ENCODE measurements at places on chromosomes 12 and 14. TPM values are rescaled to one million over a fixed set of nuclear protein-coding genes. Genes with fewer than 3 reads are reported as not detected.
A peak's percentile ranks its signal among the peaks of the same experiment; 100 is the strongest.

- H3K27me3 ChIP-seq: no peaks in the 10 kb centered on the region
- DNase-seq: no peak
- H3K36me3 ChIP-seq: peaks cover 43% of the 10 kb centered on the region
Measured at GRCh38 chr12:10590966-10591365, 22.4 kb downstream of the MAGOHB start.

DNA sequence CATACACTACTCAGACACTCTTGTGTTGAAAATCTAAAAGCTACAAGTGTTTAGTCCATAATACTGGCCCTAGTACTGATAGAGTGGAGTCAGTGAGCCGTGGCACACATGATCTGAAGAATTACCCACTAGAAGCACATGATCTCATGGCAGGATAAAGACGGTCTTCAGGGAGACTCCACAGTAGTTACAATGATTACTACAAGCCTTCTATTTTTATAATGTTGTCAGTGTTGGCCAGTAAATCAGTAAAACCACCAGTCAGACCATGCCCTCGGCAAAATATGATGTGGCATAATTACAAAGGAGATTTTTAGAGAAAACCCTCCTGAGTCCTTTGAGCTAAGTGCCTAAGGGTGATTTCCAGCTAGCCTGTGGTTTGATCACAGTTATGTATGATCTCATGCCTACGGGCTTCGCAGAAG, 114.9 kb downstream of the PDZRN4 start:
- H3K4me3 ChIP-seq: no peak overlapping the region
- H3K27me3 ChIP-seq: no peaks in the 10 kb centered on the region
- H3K27ac ChIP-seq: no peak overlapping the region
- DNase-seq: no peak
- H3K4me1 ChIP-seq: no peaks in the 10 kb centered on the region
- no peaks in the 10 kb centered on the region for H3K36me3 ChIP-seq

DNA sequence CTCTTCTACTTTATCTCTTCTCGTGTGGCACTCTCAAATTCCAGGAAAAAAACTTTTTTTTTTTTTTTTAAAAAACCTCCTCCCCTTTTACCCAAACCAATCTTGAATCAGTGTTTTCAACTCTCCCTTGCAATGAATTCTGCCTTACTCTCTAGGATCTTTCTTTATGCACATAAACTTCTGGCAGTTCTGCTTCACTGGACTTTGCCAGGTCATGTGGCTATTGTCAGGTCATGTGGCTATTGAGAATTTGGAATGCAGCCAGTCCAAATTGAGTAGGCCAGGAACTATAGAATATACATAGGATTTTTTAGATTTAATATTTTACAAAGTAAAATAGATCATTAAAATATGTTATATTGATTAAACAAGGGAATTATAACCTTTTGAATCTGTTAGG, 218.2 kb downstream of the TMTC3 start:
- no peak for DNase-seq
- no peak overlapping the region for H3K27ac ChIP-seq
- no peak overlapping the region for H3K4me3 ChIP-seq
- no peaks in the 10 kb centered on the region for H3K27me3 ChIP-seq

DNA sequence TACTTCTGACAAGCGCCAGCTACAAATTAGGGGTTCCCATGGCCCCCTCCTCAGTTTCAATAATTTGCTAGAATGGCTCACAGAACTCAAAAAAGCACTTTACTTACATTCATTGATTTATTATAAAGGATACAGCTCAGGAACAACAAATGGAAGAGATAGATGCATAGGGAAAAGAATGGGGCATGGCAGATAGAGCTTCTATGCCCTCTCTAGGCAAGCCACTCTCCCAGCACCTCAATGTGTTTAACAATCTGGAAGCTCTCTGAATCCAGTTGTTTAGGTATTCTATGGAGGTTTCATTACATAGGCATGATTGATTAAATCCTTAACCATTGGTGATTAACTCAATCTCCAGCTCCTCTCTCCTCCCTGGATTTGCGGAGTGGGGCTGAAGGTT, 184.5 kb upstream of the DAAM1 start:
- no peak overlapping the region for H3K4me3 ChIP-seq
- H3K4me1 ChIP-seq: no peaks in the 10 kb centered on the region
- H3K27ac ChIP-seq: no peak overlapping the region
- no peaks in the 10 kb centered on the region for H3K36me3 ChIP-seq
- peaks cover 2% of the 10 kb centered on the region for H3K27me3 ChIP-seq
- DNase-seq: no peak

GRCh38 chr12:25653487-25654175, 100.5 kb upstream of the LMNTD1 start:
- peaks cover 8% of the 10 kb centered on the region for H3K4me1 ChIP-seq
- no peaks in the 10 kb centered on the region for H3K36me3 ChIP-seq
- no peak overlapping the region for H3K27ac ChIP-seq
- DNase-seq: no peak

- H3K4me3 ChIP-seq: peak overlapping the region; percentile 88
- H3K36me3 ChIP-seq: no peaks in the 10 kb centered on the region
- peaks cover 8% of the 10 kb centered on the region for H3K27me3 ChIP-seq
- peaks cover 50% of the 10 kb centered on the region for H3K4me1 ChIP-seq
Measured at GRCh38 chr14:105019861-105020814, 745 bp downstream of the CDCA4 start.

DNA sequence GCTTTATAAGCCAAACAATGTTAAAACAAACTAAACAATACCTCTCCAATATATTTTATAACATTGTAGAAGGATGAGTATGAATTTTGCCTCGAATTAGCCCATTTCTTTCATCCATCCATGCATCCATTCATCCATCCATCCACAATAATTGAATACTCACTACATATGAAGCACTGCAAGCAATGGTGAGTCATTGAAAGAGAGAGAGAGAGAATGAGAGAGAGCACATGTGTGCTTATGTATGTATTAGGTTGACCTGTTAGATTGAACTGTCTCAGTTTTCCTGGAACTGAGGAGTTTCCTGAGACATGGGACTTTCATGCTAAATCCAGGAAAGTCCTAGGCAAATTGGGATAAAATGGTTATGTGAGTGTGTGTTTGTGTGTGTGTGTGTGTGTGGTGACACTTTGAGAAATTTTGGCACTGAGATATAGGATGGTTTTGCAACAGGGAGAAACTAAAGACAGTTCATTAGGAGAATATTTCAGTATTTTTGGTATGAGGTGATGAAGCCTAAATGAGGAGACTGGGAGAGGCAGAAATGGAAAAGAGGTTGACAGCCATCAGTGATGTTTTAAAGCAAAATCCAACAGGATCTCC, 98.4 kb downstream of the C12orf75 start:
- peaks cover 3% of the 10 kb centered on the region for H3K27me3 ChIP-seq
- no peak overlapping the region for H3K4me3 ChIP-seq
- H3K4me1 ChIP-seq: peaks cover 14% of the 10 kb centered on the region
- no peak for DNase-seq

GRCh38 chr14:62921466-62921865, 123.8 kb downstream of the KCNH5 start:
- H3K36me3 ChIP-seq: no peaks in the 10 kb centered on the region
- H3K27me3 ChIP-seq: no peaks in the 10 kb centered on the region
- no peak overlapping the region for H3K27ac ChIP-seq

- peaks cover 4% of the 10 kb centered on the region for H3K36me3 ChIP-seq
- peaks cover 41% of the 10 kb centered on the region for H3K4me1 ChIP-seq
- peak; percentile 20 for DNase-seq
- peak overlapping the region; percentile 97 for H3K27ac ChIP-seq
- H3K27me3 ChIP-seq: peaks cover 13% of the 10 kb centered on the region
- peak overlapping the region; percentile 89 for H3K4me3 ChIP-seq
Measured at GRCh38 chr12:48157889-48158370, 615 bp upstream of the ASB8 start.

DNA sequence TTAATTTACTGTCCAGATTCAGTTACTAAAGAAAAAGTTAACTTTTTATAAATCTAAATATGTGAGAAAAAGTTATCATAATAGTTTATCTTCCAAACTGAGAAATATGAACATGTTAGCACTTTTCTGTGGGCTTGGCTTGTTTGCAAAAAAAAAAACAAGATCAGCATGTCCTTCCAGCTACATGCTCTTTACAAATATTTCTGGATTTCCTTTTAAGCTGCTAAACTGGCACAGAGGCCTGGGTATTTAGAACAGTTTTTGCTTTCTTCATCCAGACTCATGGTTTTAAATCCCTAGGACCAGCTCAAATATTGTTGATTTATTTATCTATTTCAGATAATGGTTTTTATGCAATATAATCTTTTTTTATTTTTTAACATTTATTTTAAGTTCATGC, 1444.5 kb upstream of the FLRT2 start:
- H3K36me3 ChIP-seq: no peaks in the 10 kb centered on the region
- H3K27ac ChIP-seq: no peak overlapping the region
- H3K27me3 ChIP-seq: no peaks in the 10 kb centered on the region
- H3K4me1 ChIP-seq: no peaks in the 10 kb centered on the region

GRCh38 chr12:75792687-75793086, 238.9 kb downstream of the PHLDA1 start:
- H3K4me3 ChIP-seq: no peak overlapping the region
- peaks cover 11% of the 10 kb centered on the region for H3K4me1 ChIP-seq
- H3K36me3 ChIP-seq: no peaks in the 10 kb centered on the region

- no peak overlapping the region for H3K27ac ChIP-seq
- no peak for DNase-seq
- H3K4me1 ChIP-seq: no peaks in the 10 kb centered on the region
- H3K36me3 ChIP-seq: no peaks in the 10 kb centered on the region
Measured at GRCh38 chr14:41280745-41281144, 325.9 kb upstream of the LRFN5 start.

- H3K36me3 ChIP-seq: no peaks in the 10 kb centered on the region
- H3K27me3 ChIP-seq: peaks cover 6% of the 10 kb centered on the region
- H3K27ac ChIP-seq: no peak overlapping the region
- no peak overlapping the region for H3K4me3 ChIP-seq
Measured at GRCh38 chr12:5923043-5923605, 21.9 kb downstream of the ANO2 start.

- peaks cover 1% of the 10 kb centered on the region for H3K27me3 ChIP-seq
- no peak for DNase-seq
- H3K27ac ChIP-seq: no peak overlapping the region
- no peaks in the 10 kb centered on the region for H3K4me1 ChIP-seq
Measured at GRCh38 chr12:90048918-90049317, 340.3 kb upstream of the ATP2B1 start.

GRCh38 chr12:88245905-88246304, 103.8 kb downstream of the TMTC3 start:
- H3K4me1 ChIP-seq: no peaks in the 10 kb centered on the region
- DNase-seq: no peak
- H3K27me3 ChIP-seq: peaks cover 2% of the 10 kb centered on the region
- no peaks in the 10 kb centered on the region for H3K36me3 ChIP-seq
- no peak overlapping the region for H3K4me3 ChIP-seq

DNA sequence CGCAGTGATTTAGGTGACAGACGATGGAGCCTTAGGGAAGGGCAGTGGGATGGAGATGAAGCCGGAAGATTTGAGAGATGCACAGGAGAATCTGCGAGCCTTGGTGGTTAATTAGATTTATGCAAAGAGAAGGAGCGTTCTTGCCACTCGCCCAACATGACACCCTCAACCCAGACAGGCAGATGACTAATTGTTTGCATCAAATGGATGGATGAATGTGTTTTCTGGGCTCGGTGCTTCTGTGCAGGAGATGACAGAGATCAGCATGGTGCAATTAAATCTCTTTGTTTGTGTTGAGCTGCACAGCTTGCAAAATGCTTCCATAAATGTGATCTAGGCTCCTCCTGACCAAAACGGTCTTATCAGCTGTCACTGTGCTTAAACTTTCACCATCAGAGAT, 202.3 kb upstream of the PRMT8 start:
- H3K27me3 ChIP-seq: peaks cover 3% of the 10 kb centered on the region
- DNase-seq: no peak
- H3K4me3 ChIP-seq: no peak overlapping the region
- H3K36me3 ChIP-seq: no peaks in the 10 kb centered on the region
- H3K4me1 ChIP-seq: no peaks in the 10 kb centered on the region

DNA sequence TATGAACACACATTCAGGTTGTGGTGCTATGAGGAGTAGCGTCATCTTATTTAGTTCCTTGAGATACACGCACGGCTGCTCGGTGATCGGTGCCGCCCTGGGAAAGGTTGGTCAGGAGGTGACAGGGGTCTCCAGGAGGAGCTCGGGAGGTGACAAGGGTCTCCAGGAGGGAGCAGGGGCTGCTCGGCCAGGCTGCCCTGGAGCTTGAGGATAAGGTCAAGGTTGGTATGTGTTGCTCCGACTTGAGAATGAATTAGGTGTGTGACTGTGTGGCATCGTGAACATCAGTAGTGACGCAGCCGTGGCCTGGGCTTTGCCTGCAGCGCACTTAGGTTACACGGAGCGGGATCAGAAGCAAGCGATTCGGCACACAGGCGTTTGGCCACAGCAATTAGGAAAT, 36.2 kb downstream of the CCDC92 start:
- H3K4me1 ChIP-seq: peaks cover 66% of the 10 kb centered on the region
- H3K27ac ChIP-seq: peak overlapping the region; percentile 87
- DNase-seq: no peak
- H3K36me3 ChIP-seq: peaks cover 14% of the 10 kb centered on the region

- DNase-seq: no peak
- no peak overlapping the region for H3K27ac ChIP-seq
- no peak overlapping the region for H3K4me3 ChIP-seq
- no peaks in the 10 kb centered on the region for H3K36me3 ChIP-seq
- peaks cover 1% of the 10 kb centered on the region for H3K27me3 ChIP-seq
- H3K4me1 ChIP-seq: peaks cover 6% of the 10 kb centered on the region
Measured at GRCh38 chr14:54974788-54975414, 52.0 kb downstream of the WDHD1 start.

DNA sequence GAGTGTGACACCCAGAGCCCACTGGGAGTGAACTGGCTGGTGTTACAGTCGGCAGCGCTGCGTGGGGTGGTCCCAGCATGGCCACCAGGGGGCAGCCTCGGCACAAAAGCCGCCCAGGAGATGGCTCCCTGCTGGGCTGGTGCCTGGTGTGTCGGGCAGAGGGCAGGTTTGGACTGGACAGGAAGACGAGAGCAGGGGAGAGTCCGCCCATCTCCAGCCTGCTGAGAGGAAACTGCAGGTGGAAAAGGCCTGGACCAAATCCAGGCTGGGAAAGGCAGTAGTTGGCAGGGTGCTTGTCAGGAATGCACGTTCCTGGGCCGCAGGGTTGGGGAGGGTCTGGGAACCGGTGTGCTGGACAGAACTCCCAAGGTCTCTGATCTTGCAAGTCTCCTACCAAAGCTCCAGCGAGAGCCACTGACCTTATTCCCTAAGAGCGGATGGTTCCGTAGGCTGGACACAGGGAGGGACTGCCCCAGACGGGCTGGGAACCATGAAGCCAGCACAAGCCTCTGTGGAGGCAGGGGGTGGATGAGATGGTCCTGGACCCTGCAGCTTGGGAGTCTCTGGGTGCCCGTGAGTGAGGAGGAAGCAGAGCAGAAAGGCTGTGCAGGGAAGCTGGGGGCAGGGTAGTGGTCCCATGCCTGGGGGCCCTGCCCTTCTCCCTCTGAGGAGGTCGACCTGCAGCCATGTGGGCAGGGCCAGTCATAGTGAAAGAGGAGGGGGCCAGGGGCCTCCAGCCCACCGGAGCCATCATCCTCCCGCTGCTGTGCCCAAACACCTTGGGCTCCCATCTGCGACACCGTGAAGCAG, 1.8 kb downstream of the AHNAK2 start:
- peak overlapping the region; percentile 49 for H3K4me3 ChIP-seq
- H3K27me3 ChIP-seq: peaks cover 8% of the 10 kb centered on the region
- peaks cover 12% of the 10 kb centered on the region for H3K4me1 ChIP-seq
- H3K36me3 ChIP-seq: no peaks in the 10 kb centered on the region

AQP2 gene
- not detected for polyA plus RNA-seq

DBX2 gene
- not detected for polyA plus RNA-seq

ACVRL1 gene
- polyA plus RNA-seq: not detected

HOXC9 gene
- polyA plus RNA-seq: not detected

FOXG1 gene
- not detected for polyA plus RNA-seq

CD163L1 gene
- polyA plus RNA-seq: not detected
